NCI-H146 (cell line): ENCODE measurements at places on chromosomes 6 and 20.

- DNase-seq, result no peak
These were observed 27.2 kb downstream of the DSE start for GRCh38 chr6:116397914-116398313.

DNA sequence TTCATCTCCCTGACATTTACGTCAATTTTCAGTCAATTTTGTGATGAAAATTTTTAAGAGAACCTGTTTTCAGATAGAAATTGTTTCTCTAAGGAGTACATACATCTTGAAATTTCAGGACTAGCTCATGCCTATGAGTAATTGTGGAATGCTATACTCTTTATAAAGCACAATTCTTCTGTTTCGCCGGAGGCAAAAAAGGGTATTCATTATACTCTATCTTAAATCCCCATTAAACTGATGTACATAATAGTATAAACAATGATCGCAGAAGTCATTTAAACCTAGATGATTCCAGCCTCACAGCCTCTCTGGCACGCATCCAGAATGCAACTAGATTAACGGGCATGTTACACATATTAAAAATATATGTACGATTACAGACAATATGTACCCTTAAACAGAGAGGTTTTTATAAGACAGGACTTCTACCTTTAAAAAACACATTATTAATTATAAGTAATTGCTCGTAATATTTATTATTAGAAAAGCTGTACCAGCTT is 62.6 kb downstream of the NRSN1 start:
- DNase-seq, result no peak

DNA sequence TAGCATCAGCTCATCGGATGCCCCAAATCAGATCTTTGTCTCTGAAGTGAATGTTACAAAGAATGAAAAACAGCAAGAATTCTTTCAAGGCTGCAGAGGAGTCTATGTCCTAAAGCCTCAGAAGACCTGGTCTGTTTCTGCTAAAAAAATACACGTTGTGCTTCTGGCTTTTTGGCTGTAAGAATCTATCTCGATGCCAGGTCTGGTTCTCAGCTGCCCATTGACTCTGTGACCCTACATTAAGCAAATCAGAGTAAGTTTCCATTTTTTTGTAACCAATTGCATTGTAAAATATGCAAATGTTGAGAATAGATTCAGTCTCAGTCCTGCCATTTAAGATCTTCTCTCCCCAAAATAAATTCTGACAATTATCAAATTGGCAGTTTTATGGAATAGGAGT is 705.4 kb downstream of the RFPL4B start:
- DNase-seq, result no peak

DNA sequence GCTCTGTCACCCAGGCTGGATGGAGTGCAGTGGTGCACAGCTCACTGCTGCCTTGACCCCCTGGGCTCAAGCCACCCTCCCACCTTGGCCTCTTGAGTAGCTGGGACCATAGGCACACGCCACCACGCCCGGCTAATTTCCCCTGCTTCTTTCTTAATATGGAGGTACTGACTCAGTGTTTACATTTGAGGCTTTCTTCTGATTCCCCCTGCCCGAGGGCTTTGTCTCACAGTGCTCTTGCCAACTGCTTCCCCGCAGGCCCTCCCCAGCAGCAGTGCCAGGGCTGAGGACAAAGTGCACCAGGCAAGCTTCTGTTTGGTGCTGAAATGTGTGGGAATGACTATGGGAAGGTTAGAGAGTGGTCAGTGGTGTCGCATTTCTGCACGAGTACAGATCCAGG is 34.8 kb downstream of the NR2E1 start:
- DNase-seq, result no peak

DNA sequence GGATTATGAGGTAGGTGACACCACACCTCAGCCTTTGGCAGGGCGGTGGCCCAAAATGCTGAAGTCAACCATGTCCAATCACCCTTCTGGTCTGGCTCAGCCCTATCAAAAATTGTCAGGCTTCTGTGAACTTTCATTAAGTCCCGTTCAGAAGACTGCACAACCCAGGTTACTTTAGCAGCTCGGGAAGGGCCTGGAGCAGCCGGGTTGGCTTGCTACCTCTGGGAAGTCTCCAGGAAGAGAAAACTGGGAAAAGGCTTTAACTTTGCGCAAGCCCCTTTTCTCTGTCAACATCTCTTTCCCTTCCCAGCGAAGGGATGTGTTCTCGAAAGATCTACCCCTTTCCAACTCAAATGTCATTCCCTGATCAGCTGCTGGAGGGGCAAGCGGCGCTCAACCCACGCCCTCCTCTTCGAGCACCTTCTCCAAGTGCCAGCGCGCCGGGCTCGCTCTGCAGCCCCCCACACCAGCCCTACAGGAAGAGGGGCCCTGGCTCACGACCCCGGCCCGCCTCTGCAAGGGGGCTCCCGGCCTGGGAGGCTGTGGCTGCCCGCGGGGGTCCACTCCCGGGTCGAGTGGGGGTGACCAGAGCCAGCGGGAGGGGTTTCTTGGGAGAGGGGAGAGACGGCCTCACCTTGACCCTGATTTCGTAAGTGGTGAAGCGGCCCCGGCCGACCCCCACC is 573 bp downstream of the SNX3 start:
- DNase-seq, result peak; percentile 24

DNA sequence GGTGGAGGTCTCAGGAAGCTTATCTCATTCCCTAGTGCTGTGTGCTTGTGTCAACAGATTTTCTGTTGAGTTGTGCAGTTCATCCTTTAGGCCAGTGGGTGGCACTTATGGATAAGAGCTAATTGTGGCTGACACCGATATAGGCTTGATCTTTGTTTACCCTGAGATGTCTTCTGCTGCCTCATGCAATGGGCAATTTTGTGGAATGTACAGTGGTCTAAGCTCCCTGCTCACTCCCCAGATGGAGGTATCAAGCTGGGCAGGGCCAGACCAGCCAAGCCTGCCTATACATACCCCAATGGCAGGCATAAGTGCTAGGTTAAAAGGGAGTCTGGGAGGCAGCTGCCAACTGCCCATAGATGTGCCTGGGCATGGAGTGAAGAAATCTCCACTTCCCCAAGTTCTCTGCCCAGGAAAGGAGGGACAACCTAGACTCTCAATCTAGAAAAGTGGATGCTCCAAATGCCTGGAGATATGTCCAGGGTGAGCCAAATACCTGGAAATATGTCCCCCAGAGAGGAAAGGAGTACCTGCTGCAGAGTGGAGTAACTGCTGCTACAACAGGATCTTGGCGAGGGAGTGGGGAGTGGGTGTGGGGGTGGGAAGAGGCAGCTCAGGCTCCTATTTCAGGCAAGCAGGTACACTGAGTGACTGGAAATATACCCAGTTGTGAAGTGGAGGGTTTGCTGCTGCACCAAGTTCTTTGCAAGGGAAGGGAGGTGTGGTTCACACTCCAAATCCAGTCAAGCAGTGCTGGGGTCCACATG is 53.2 kb upstream of the ARG1 start:
- DNase-seq, result peak; percentile 68

DNA sequence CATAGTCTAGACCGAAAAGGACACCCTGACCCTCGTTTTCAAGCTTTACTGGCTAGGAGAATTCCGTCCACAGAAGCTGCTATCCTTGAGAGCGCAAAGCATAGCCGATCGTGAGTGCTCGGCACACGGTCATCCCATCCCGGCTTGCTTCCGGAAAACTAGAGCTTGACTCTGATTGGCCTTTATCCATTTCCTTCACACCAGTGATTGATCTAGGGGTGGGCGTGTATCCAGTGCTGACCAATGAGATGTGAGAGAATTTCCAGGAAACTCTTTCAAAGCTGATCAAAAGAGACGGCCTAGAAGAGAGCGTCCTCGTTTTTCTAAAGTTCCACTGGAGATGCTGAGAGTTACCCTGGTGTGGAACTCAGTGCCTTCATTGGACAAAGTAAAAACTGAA is 41.0 kb upstream of the NFATC2 start:
- DNase-seq, result no peak

GRCh38 chr20:51876313-51876940 is 74.1 kb upstream of the SALL4 start:
- DNase-seq, result no peak

DNA sequence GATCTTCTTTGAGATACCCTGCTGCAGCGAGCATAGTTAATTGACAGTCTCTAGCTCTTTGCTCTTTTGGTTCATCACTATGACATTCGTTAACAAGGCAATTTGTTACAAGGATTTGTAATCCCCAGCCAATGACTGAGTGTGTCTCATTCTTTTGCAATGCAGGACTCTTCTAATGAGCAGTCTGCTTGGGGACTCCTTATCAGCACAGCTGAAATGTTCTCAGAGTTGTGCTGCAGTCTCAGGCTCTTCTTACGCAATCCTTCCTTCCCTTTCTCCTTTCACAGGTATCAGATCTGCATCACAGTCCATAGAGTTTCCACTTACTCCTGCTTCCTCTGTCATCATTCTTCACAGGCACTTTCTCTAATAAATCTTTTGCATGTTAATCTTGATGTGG is 161.2 kb upstream of the OGFRL1 start:
- DNase-seq, result no peak

DNA sequence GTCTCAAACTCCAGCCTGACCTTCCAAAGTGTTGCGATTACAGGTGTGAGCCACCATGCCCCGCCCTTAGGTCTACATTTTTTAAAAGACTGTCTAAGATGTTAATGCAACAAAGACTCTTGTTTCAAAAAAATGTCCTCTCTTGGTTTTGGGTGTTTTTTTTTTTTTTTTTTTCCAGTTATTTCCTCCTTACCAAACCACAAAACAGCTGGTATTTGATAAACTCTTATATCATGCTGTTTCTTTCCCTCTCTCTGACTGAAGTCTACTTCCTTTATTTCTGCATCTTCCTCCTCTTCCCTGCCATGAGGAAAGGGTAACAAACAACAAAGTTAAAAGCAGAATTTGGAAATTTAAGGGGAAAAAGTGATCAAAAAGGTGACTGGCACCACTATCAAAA is 21.2 kb downstream of the STK38 start:
- no peak for DNase-seq

- DNase-seq, result no peak
These were observed 30.0 kb downstream of the SIRPA start for GRCh38 chr20:1924910-1925861.

DNA sequence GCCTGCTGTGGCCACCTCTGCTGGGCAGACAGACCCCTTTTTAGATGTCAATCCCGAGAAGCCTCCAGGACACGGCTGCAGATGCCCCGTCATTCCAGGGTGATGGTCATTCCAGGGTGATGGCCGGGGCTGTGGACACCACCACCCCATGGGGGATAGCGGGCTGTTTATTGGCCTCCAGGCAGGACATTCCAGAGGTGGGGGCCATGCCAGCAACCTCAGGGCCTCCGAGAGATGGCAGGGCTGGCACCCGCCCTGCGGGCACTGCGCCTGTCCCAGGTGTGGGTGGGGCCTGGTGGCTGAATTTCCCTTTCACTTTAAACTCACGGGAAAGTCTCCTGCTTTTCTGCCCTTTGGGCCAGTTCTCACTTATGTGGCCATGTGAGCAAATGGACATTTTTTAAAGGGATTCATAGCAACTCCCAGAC is 14.5 kb downstream of the COL9A3 start:
- no peak for DNase-seq

DNA sequence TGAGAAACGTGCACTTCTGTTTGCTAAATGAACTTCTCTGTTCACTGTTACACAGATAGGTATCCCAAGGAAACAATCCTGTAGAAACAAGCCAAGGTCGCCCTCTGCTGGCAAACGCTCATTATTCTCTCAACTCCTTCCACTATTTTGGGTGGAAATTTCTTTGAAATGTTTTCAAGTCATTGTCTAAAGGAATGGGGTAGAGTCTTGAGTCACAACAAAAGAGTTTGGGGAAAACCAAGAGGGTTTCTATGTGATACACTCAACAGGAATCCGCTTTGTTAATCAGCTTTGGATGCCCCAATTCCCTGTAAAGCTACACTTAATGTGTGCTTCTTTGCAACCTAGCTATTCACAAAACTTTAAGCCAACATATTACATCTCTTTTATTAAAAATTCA is 4.6 kb upstream of the RAE1 start:
- peak; percentile 60 for DNase-seq

DNA sequence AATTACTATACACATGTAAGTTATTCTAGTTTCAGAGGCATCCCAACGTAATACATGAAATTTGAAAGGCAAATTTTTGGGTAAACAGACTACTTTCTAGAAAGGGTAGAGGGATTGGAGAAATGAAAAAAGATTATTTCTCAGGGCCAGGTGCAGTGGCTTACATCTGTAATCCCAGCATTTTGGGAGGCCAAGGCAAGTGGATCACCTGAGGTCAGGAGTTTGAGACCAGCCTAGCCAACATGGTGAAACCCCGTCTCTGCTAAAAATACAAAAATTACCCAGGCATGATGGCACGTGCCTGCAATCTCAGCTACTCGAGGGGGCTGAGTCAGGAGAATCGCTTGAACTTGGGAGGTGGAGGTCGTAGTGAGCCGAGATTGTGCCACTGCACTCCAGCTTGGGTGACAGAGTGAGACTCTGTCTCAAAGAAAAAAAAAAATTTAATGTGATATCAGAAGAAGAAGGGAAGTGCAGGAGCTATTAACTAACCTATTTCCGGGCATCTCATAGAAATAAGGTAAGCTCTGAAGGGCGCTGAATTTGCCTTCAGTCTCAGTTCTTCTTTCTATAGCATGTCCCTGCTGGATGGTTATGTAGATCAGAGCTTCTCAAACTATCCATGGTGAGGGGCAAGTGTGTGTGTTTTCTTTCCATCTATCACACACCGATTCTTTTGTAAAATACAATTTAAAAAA is 100.3 kb upstream of the MTHFD1L start:
- no peak for DNase-seq

GRCh38 chr6:33962246-33963027 is 158.6 kb upstream of the MLN start:
- no peak for DNase-seq

GRCh38 chr6:1267790-1268762 is 43.8 kb upstream of the FOXQ1 start:
- DNase-seq, result no peak

- no peak for DNase-seq
These were observed 13.5 kb downstream of the KCNK17 start for GRCh38 chr6:39300739-39301138.

DNA sequence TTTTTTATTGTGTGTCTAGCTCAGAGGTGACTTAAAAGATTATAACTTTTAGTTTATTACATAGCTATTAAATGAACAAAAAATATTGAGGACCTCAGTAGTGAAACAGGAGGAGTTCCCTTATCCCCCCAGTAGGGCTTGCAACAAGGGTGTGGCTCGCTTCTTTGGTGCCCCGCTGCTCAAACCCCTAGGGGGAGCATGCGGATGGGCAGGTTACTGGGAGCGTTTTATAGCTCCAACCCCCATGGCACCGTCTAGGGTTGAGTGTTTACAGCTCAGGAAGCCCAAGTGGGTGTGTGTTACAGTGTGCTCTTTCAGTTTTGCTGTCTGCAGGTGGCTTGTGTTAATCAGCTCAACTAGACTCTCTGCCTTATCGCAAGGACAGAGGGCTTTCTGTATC is 1513.7 kb downstream of the GRIK2 start:
- DNase-seq, result no peak
